NCI-H1105 (cell line): ENCODE measurements at places on chromosomes 3 and 15.

- DNase-seq, result no peak
Observed at GRCh38 chr15:77186594-77187011, 115.7 kb upstream of the TSPAN3 start.

DNA sequence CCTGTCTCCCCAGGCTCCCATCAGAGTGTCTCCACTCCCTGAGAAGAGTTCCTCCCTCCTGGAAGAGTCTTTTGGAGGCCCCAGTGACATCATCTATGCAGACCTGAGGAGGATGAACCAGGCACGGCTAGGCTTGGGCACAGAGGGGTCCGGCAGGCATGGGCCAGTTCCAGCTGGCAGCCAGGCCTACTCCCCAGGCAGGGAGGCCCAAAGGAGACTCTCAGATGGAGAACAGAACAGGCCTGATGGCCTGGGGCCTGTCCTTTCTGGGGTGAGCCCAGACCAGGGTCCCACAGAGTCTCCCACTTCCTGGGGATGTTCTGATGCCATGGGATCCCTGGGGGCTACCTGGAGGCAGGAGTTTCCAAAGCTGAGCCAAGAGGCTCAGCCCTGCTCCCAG is 8.5 kb downstream of the SH2D7 start:
- DNase-seq, result no peak

GRCh38 chr3:181311186-181311585 is 321.6 kb upstream of the DNAJC19 start:
- DNase-seq, result peak; percentile 66

DNA sequence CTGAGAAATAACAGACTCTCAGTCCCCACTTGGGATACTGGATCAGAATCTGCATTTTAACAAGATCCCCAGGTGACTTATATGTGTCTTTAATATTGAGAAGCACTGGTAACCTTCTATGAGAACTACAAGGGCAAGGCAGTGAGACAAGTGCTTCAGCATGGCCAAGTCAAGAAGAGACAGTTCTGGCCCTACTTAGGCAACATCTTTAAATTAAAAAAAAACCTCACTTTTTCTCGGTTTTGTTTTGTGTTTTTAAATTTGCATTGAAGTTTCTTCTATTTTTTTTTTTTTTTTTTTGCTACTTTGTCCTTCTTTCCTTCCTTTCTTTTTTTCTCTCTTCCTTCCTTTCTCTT is 42.5 kb upstream of the SPTSSB start:
- no peak for DNase-seq

DNA sequence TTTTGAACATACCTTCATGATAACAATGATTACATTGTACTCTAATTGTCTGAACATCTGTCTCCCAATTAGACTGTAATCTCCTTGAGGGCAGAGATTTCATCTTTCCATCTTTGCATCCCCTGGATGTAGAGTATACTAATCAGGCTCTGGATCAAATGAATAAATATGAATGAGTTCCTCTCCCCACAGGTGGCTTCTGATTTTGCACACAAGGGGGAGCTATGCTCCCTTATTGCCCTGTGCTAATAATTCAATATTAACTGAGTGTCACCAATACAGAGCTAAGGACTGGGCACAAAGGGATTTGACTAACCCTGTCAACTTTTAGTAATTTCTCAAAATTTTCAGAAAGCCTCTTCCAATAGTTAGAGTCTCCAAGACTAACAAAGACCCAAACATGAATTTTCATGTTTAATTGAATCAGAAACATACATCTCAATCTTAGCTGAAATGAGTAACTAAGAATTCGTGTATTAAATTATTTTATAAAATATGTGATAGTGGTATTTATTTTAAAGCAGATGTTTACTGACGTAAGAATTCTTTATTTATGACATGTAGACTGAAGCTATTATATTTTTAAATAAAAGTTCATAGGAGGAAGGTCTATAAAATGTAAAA is 3.0 kb downstream of the DUOXA1 start:
- DNase-seq, result no peak

- DNase-seq, result no peak
Observed at GRCh38 chr3:17831366-17831765, 88.9 kb upstream of the TBC1D5 start.

- no peak for DNase-seq
Observed at GRCh38 chr15:91864664-91865063, 11.2 kb downstream of the SLCO3A1 start.

- no peak for DNase-seq
Observed at GRCh38 chr3:171867981-171868380, 24.8 kb downstream of the TMEM212 start.

GRCh38 chr15:76203346-76204108 is 107.7 kb downstream of the ETFA start:
- DNase-seq, result no peak

- no peak for DNase-seq
Observed at GRCh38 chr3:30457726-30458125, 148.7 kb upstream of the TGFBR2 start.

- no peak for DNase-seq
Observed at GRCh38 chr3:10338591-10339353, 17.9 kb upstream of the SEC13 start.

GRCh38 chr15:78389322-78389721 is 48.7 kb upstream of the IREB2 start:
- no peak for DNase-seq

GRCh38 chr3:123337948-123338619 is 110.8 kb downstream of the ADCY5 start:
- DNase-seq, result no peak
